Activated CD4-positive, alpha-beta T cell treated with anti-CD3 and anti-CD28 coated beads for 24 hours (primary cell): ENCODE measurements at places on chromosomes 2 and 18.

DNA sequence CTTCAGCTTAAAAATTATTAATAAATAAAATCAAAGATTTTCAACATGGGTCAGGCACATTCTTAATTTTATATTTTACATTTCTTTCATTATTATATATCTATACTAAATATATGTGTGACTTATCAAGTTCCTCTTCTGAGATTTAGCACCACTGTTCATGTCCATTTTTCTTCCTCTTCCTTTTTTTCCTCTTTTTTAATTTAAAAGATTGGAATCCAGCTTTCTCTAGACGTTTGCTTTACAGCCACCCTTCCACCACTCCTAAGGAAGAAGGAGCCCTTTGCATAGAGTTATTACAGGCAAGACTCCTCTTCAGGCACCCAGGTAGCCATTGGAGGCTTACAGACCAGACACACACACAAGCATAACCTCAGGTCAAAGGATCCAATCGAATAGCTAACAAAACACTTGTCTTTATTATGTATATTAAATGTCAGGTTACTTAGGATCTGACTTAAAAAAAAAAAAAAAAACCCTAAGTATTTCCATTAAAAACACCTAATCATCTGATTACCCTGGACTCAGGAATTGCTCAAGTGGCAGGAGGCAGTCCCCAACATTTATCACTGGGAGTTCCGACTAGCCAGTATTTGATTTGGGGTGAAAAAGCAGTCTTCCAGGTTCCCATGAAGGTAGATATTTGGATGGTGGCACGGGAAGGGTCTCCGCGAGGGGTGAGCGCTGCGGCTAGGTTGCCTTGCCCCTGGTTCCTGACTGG lies 2.4 kb upstream of the ZEB2 start:
- DNase-seq = no peak

GRCh38 chr2:75003276-75003675 lies 44.8 kb downstream of the POLE4 start:
- no peak for DNase-seq

DNA sequence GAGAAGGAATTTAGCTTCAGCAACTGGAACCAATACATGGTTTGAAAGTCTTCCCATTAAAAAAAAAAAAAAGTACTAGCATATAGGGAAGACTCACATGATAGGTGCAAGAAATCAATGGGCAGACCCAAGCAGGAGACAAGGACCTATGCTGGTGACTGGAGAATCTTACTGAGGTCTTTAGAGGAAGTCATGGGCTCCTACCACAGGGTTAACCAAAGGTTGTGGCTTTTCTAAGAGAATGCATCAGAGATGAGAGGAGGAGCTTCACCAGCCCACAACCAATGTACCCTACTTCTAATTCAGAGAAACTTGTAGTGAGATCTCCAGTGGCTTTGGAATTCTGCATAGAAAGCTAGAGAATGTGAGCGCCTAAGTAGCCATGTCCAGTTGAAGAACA lies 207.4 kb downstream of the NCKAP5 start:
- DNase-seq = no peak

GRCh38 chr18:32777049-32777448 lies 4.2 kb upstream of the KLHL14 start:
- DNase-seq = no peak

DNA sequence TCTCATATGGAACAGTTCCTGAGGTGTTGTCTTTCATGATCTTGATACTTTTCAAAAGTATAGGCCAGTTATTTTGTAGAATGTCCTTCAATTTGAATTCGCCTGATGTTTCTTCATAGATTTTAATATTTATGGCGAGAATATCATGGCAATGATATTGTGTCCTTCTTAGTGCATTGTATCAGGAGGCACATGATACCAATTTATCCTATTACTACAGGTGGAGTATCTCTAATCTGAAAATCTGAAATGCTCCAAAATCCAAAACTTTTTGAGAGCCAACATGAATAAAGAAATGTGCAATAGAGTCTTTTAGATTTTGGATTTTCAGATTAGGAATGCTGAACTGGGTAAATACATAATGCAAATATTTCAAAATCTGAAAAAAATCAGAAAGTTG lies 216.6 kb upstream of the LYPD1 start:
- no peak for DNase-seq
